ENCODE measurements at places on chromosomes 7 and 10. TPM values are rescaled to one million over a fixed set of nuclear protein-coding genes. Genes with fewer than 3 reads are reported as not detected.

- DNase-seq, result no peak
Measured at GRCh38 chr10:119478811-119479341, 63.6 kb downstream of the RGS10 start.

DNA sequence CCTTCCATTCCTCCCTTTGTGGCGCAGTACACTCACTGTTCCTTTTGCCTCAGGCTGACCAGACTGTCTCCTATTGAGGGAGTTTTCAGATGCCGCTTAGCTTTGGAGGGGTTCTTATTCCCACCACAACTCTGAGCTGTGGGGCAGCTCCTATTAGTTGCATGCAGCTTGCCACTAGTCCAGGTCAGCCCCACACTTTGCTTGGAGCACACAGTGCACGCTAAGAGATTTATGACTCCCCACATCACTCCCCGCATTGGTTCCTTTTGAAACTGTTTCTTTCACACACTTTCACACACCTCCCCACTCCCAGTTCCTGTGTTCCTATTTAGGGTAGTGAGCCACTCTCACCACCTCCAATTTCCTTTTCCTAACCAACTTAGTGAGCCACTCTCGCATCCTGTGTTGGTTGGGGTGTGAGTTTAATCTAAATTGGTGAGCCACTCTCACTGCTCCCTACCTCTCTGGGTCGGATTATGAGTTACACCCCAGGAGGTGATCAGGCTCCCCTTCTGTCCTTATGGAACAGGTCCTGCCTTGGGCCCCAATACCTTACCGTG is 10.4 kb upstream of the ZNF485 start:
- DNase-seq, result no peak

Gene LRIT1
- not detected for total RNA-seq

GRCh38 chr10:80492848-80493521 is 38.9 kb downstream of the TSPAN14 start:
- peak; percentile 37 for DNase-seq

Gene SLC39A12
- total RNA-seq, result not detected

DNA sequence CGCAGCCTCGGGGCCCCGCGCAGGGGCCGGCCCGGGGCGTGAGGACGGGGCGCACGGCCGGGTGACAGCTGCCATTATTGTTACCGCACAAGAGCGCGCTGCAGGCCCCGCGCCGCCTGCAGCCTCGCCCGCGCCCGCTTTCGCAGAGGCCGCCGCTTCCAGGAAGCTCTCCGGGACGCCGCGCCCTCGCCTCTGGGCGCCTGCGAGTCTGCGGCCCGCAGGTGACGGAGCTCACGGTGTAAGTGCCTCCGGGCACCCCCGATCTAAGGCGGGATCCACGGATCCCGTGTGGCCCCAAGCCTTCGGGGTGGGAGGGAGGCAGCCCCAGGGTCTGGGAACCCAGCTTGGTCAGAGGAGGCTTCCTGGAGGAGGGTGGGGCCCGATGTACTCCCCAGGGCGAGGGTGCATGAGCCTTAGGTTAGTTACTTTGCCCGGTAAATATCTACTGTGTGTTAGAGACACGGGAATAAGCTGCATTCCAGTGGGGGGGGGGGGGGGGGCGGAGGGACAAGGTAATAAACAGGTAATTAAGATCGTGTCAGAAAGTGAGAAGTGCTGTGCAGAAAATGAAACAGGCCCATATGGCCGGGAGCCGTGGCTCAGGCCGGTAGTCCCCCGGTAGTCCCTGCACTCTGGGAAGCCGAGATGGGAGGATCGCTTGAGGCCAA is 638 bp downstream of the IQCE start:
- DNase-seq, result no peak

Gene HOXA3
- total RNA-seq, result 0.90 TPM

DNA sequence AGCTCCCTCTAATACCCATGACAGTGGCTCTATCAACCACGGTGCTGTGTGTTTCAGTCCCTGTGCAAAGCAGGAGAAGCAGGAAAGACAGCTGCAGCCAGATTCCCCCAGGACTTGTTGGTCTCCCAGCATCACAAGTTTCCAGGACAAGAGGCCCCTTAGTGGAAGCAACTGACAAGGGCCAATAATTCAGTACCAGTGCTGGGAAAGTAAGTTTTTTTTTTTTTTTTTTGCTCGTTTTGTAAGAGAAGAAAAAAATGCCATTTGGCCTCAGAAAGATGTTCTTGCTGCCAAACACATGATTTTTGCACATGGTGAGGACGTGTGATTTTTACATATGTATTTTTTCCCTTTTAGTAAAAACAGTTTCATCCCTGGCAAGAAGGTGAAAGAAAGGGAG is 284.2 kb upstream of the ZMIZ1 start:
- DNase-seq, result no peak

- DNase-seq, result no peak
Measured at GRCh38 chr7:36157527-36158320, 4.7 kb downstream of the EEPD1 start.
